ENCODE measurements at places on chromosomes 5 and 9.

GRCh38 chr5:89071101-89071940, 188.3 kb upstream of the MEF2C start:
- no peak for DNase-seq

- no peak for DNase-seq
Measured at GRCh38 chr5:147248561-147248960, 13.7 kb downstream of the STK32A start.

DNA sequence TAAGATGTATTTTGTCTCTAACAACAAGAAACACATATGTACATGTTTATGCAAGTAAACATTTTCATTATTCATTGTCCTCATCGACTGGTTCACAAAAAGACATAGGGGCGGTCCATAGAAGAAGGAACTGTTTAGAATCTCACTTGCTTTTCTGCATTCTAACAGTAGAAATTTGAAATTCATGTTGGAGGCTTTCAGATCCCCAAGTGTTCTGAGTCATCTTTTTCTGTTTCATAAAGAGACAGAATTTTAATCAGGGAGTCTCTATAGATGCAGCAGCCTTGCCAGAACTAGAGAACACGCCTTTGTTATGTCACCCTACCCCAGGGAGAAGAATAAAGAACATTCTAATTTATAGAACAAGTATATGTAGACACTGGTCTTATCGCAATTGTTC, 324.3 kb downstream of the GABRG2 start:
- no peak for DNase-seq

GRCh38 chr9:134635351-134636148, 6.1 kb upstream of the COL5A1 start:
- DNase-seq, result no peak

DNA sequence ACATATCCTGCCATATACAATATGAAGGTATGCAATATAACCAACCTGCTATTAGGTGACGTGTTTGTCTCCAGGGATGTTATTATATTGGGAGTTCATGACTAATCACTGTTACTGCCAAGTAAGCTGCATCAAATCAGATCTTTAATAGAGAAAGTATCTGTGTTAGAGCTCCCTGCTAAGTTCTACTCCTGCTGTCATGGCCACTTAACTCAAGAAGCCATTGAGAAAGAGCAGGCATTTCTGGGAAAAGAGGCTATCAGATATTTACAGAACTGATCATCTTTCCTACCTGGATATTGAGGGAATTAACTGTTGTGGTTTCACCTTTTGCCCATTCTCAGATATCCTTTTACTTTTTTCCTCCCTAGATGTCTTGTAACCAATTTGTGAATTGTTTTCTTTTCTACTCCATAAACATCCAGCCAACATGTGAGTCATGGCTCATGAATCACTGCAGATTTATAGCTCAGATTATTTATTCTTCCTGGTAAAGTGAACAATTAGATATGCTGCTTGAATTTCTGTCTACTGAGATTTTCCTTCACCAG, 634.8 kb upstream of the FAM174A start:
- no peak for DNase-seq

DNA sequence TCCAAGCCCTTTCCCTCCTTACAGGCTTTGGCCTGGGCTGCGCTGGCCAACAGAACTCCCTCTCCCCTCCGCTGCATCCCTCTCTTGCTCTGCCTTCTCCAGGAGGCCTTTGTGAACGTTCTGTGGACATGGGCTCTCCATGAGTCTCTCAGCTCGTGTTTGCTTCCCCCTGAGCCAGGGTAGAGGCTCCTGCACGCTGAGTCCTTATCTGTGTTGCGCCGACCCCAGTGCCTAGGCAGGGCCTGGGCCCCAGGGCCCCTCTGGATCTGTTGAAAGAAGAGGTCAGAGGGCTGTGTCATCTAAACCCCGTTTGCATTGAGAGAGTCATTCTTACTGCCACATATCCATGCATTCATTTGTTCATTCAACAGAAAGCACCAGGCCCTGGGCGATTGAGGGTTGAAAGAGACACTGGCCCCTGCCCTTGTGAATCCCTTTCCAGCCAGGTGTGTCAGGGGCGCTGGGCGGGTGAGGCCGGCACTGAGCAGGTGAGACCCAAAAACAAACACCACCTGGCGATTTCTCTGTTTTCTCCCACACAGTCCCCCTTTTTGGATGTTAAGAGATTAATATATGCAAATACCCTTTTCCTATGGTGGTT, 111.2 kb upstream of the IER5L start:
- no peak for DNase-seq

DNA sequence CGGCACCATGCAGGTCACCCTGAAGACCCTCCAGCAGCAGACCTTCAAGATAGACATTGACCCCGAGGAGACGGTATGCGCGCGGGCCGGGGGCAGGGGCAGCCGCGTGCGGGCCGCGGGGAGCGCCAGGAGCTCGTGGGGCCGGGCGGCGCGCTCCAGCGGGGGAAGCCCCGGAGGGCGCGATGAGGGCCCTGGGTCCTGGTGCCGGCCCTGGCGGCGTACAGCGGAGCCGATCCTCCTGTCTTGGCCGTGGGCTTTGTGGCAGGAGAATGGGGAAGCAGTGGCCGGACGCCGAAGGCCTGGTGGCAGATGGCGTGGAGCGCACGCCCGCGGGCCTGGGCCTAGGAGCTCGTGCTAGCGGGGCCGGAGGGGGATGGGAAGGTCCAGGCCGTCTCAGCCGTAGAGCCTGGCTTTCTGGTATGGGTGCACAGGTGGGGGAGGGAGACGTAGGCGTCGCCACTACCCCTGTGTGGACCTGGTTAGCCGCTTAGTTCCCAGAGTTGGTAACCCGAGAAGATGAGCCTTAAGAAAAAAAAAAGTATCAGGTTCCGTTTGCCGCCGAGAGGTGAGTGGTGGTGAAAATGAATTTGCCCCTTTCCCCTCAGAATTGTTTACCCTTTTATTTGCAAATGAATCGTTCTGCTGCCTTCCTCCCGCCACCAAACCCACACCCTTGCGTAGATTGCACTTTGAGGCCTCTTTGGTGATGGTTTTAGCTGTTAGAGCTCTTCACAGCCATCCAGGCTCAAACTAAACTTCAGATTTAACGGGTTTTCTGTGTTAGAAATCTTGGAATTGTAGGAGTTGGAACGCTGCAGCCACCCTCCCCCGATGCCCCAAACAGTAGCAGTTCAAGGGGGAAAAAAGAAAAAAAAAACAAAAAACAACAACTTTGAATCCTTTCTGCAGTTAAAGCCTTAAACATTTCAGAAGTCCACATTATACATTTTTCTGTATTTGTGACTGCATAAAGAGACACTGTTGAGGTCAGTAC, 841 bp downstream of the RAD23B start:
- peak; percentile 50 for DNase-seq

DNA sequence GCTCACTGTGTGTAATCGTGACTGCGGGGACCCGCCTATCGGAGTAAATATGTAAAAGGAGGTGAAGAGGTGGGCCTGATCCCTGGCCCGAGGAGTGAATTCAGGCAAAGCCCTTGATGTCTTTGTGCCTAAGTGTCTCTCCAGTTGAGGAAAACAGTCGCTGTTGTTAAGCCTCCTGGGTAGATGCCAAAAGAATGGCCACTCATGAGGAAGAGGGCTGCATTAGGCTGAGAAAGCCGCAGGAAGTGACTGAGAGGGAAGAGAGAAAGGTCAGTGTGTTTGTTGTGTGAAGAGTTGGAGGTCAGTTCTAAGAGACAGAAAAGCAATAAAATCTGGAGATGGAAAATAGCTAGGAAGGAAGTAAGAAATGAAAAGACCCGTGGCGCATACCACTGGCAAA, 35.8 kb upstream of the PIP5K1B start:
- no peak for DNase-seq

DNA sequence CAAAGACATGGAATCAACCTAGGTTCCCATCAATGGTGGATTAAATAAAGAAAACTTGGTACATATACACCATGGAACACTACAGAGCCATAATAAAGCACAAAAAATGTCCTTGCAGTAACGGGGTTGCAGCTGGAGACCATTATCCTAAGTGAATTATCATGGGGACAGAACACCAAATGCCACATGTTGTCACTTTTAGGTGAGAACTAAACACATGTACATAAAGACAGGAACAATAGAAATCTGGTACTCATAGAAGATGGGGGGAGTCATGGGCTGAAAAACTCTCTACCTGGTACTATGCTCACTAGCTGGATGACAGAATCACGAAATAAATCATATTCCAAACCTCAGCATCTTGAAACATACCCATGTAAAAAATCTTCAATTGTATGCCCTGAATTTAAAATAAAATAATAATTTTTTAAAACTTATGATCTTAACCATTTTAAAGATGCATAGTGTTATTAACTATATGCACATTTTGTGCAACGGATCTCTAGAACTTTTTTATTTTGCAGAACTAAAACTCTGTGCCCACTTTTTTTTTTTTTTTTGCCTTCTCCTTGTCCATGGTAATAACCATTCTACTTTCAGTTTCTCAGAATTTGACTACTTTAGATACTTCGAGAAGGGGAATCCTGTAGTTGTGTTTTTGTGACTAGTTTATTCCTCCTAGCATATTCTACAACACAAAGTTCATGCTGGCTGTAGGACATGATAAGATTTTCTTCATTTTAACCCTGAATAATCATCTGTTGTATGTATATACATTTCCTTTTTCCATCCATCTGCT, 1081.6 kb upstream of the ACO1 start:
- no peak for DNase-seq

DNA sequence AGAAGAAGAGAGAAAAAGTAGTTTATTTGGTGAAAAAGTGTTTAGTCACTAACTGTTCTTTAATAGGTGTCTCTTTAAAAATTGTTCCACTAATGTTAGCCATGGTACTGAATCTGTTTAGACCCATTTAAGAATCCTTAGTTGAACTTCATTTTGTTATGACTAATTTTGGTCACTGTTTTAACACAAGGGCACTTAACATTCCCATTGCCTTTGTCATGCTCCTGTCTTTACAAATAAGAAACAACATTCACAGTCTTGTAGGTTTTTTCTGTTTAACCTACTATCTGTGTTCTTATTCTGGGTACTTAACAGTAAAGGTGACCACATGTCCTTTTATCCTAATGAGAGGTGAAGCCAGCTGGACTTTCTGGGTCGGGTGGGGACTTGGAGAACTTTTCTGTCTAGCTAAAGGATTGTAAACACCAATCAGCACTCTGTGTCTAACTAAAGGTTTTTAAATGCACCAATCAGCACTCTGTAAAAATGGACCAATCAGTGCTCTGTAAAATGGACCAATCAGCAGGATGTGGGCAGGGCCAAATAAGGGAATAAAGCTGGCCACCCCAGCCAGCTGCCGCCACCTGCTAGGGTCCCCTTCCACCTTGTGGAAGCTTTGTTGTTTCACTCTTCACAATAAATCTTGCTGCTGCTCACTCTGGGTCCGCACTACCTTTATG, 116.7 kb downstream of the WDR70 start:
- DNase-seq, result no peak

DNA sequence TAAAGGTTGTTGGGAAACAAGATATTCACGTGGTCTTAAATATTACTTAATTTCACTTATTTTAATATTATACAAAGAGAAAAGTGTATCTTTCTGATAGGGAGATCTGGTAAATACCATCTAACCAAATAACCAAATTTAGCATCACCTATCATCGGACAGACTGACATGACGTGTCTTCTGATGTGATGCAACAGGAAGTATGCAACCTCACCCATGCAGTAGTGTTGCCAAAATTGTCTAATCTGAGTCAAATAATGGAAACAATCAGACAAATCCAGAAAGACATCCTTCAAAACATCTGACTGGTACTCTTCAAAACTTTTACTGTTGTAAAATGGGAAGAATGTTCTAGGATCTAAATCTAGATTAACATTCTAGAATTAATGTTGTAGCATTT, 148.0 kb downstream of the FGF1 start:
- DNase-seq, result no peak

DNA sequence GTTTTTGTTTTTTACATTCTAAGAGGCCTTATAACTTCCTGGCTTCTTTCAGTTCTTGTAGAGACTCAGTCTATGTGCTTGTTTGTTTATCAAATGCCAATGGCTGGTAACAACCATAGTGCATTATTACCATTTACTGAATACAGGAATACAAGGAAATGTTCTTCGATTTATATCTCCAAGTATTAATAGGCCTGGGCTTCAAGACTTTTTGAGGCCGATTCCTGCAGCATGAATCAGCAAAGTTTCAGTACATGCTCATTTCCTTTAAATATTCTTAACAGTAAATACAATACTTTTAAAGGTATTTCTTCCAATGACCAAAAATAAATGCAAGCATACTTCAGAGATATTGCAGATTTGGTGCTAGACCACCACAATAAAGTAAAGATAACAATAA, 535.3 kb downstream of the EFNA5 start:
- DNase-seq, result no peak

DNA sequence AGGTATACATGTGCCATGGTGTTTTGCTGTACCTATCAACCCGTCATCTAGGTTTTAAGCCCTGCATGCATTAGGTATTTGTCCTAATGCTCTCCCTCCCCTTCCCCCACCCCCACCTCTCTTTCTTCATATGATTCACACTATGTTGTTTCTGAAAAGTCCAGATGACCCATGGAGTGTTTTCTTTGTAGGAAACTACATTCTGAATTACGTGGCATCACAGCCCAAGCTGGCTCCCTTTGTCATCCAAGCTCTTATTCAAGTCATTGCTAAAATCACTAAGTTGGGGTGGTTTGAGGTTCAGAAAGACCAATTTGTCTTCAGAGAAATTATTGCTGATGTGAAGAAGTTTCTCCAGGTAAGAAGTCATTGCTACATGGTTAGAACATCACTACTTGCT, 30.4 kb downstream of the RANBP17 start:
- DNase-seq, result no peak

GRCh38 chr5:135978212-135978631, 23.4 kb upstream of the LECT2 start:
- DNase-seq, result no peak

- DNase-seq, result no peak
Measured at GRCh38 chr5:126178521-126178920, 244.7 kb upstream of the GRAMD2B start.

GRCh38 chr9:114412048-114412683, 24.4 kb upstream of the AKNA start:
- no peak for DNase-seq

- no peak for DNase-seq
Measured at GRCh38 chr5:124783285-124783684, 36.8 kb upstream of the ZNF608 start.

DNA sequence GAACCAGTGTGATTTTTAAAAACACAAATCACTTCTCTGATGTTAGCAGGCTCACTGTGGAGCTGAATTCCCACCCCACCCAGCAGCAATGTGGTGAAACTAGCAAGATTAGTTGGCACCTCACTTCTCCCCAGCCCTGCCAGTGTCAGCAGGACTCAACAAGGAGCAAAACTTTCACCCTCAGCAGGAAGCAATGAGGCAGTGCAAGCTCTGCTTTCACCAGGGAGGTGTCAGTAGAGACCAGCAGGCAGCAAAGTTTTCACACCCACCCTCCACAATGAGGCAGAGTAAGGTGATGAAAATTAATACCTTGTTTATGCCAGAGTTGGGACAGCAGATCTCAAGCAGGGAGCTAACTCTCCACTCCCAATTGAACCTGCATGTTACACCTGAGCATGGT, 565.0 kb downstream of the CETN3 start:
- no peak for DNase-seq

GRCh38 chr9:91515074-91515687, 91.5 kb upstream of the NFIL3 start:
- no peak for DNase-seq
